ENCODE measurements at places on chromosomes 2 and 18.

DNA sequence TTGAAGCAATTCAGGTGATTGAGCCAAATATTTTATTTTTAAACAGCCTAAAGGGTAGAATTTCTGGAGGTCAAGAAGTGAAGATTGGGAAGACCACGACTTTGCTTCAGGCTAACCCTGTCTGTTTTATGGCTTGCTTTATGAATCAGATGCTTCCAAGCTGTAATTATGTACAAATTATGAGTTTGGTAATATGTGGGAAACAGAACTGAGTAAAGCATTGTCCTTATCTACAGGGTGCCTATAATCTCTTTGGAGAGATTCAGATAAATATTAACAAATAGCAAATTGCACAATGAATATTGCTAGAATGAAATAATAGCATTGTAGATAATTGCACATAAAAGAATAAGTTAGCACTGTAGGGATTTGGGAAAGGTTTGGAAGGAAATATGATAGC, 539.4 kb upstream of the CDH2 start:
- DNase-seq, result no peak

- no peak for DNase-seq
Measured at GRCh38 chr18:46810481-46811000, 53.7 kb upstream of the ST8SIA5 start.

DNA sequence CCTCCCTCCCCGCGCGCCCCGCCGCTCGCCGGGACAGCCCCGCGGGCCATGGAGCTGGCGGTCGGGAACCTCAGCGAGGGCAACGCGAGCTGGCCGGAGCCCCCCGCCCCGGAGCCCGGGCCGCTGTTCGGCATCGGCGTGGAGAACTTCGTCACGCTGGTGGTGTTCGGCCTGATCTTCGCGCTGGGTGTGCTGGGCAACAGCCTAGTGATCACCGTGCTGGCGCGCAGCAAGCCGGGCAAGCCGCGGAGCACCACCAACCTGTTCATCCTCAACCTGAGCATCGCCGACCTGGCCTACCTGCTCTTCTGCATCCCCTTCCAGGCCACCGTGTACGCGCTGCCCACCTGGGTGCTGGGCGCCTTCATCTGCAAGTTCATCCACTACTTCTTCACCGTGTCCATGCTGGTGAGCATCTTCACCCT, 865 bp downstream of the GALR1 start:
- DNase-seq, result no peak

DNA sequence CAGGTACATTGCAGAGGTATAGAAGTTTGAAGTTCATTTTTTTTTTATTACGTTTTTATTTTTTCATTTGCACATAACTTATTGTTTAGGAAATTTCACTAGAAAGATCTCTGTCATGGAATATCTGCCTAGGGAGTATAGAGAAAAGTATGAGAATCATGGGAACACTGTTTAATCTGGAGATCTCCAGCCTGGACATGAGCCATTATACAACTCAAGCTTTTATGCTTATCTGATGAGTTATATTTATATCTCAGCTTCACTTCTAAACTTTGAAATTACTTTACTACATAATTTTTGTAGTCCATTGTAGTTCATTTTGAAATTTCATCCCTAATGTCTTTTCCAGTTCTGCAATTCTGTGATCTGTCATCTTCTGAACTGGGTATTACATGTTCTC, 515.6 kb downstream of the ERBB4 start:
- DNase-seq, result no peak

- no peak for DNase-seq
Measured at GRCh38 chr2:58545300-58546280, 304.5 kb upstream of the FANCL start.

GRCh38 chr2:12350821-12351220, 365.9 kb upstream of the TRIB2 start:
- no peak for DNase-seq

- DNase-seq, result no peak
Measured at GRCh38 chr2:8631465-8632005, 50.3 kb upstream of the ID2 start.

DNA sequence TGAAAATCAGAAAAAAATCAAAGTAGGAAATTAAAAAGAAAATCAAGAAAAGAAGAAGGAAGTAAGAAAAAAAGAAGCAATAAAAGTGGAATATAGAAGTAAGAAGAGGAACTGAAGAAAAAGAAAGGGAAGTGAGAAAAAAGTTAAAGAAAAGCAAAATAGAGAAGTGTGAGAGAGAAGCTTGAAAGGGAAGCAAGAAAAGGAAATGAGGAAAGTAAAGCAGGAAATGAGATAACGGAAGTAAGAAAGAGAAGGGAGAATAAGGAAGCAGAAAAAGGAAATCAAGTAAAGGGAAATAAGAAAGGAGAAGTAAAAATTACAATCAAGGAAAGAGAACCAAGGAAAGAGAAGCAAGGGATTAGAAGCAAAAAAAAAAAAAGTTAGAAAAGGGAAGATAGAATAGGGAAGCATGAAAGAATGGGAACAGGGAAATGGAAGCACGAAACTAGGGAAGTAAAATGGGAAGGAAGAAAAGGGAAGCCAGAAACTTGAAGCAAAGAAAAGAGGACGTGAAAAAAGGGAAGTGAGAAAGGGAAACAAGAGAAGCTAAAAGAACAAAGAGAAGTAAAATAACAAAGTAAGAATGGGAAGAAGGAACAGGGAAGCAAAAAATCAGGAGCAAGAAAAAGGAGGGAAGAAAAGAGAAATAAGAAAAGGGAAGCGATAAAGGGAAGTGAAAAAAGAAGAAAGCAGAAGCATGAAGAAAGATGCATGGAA, 243.3 kb upstream of the NCKAP5 start:
- no peak for DNase-seq

DNA sequence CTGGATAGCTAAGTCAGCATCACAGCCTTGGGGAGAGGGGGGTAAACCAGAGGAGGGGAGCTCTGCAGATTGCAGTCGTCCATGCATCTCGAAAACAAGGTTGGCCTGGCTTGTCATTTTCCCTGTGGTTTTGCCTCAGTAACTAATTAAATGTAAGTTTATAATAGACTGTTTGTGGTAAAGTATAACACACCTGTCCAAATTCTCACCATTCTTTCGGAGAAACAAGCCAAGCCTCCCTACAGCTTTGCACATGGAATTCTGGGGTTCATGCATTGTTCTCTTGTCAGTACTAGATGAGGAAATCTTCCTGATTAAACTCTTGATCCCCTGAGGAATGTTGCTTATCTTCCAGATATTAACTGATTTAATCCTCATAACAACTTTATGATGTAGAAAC, 1065.2 kb upstream of the FAM98A start:
- no peak for DNase-seq

DNA sequence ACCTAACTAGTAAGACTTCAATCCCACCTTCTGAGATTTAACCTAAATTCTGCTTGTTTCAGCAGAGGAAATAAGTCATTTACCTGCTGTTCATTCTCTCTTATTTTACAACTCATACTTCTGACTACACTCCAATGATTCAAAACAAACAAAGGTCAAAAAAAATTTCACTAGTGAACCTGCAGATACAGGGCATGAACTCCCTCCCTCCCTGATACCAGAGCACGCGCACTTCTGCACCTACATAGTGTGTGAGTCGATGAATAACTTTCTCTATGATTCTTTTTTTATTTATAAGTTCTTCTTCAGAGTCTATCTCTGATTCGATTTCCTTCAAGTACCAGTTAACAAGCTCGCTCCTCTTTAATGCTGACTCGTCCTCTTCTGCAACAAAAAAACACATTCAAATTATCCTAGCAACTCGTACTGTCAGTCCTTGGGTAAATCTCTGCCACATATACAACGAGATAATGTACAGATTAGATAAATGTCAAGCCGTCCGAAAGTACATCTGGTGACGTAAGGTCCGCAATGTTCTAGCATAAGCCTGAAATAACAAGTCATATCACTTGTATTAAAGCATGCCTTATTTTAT, 7.4 kb upstream of the LCT start:
- no peak for DNase-seq

DNA sequence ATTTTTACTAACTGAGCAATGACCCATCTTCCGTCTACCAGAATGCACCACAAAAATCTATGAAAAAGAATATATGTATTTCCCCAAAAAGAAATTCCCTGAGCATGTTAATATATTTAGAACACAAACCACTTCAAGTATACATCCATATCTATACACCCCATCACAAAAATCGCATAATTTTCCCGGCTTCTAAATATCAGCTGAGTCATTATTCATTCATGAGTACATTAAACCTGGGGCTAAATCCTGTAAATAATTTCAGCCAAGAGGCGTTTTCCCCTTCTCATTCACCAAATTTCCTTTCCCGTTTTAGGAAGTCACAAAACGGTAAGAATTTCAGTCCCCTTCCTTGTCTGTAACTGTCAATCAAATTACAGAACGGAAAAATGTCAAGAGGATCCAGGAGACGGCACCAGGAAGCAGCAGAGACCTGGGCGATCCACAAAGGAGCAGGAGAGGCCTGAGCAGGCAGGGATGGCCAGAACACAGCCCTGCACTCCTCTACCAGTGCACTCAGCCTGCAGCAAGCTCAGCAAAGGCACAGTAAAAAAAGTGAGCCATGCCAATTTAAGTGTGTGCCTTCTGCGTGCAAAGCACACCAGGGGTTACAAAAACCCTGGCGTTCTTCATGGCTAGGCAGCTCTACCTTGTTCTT, 300.7 kb downstream of the TCF4 start:
- no peak for DNase-seq

- DNase-seq, result no peak
Measured at GRCh38 chr2:74708296-74708695, 54.2 kb downstream of the SEMA4F start.

GRCh38 chr2:101442667-101443061, 32.2 kb downstream of the RFX8 start:
- no peak for DNase-seq

DNA sequence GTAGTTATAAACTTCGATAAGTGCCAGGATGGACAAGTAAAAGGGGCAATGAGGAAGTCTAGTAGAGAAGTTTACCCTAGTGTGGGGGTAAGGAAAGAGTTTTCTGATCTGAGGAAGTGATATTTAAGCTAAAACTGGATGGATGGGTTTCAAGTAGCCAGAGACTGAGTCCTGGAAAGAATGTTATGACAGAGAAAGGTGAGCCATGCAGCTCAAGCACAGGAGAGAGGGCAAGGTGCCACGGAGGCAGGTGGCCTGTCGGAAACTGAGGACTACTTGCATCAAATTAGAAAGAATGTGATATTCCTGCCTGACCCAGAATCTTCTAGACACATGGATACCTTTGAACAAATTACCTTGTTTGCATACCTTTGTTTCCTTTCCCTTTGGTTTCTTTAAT, 26.5 kb downstream of the NMUR1 start:
- no peak for DNase-seq

- DNase-seq, result no peak
Measured at GRCh38 chr2:78715293-78715692, 310.2 kb upstream of the REG3G start.

DNA sequence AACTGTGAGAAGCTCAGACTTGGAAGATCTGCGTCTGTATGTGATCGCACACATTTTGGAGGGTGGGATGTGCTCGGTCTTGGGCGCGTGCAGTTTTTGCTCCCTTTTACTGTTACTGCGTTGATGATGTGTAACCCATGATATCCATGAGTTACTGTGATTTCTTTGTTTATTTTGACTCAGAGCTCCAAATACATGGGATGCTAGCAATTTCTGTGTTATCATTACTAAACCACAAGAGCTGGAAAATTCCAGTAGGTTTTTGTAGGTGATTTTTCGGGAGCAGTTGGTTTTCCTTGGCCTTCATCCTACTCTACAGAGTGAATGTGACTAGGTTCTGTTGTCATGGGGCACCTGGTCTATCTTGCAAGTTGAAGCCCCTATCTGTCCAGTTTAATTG, 124.2 kb downstream of the AGAP1 start:
- no peak for DNase-seq

GRCh38 chr18:21196426-21196825, 45.6 kb upstream of the GREB1L start:
- DNase-seq, result no peak

DNA sequence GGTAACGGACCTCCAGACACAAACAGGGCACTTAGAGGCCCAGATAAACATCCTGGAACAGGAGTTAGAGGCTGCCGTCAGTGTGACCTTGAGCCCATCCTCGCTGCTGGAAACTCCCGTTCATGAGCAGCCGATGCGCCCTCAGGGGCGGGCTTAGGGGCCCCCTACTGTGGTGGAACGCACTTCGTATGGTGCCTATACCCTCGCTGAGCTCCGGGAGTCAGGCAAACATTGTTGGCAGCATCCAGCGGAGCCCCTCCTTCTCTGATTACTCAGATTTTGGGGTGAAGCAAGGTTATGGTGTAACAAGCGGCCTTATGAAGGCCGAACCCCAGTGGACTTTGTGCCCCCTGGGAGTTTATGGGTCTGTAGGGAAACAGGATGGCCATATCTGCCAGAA, 205.3 kb upstream of the SYT4 start:
- DNase-seq, result no peak

DNA sequence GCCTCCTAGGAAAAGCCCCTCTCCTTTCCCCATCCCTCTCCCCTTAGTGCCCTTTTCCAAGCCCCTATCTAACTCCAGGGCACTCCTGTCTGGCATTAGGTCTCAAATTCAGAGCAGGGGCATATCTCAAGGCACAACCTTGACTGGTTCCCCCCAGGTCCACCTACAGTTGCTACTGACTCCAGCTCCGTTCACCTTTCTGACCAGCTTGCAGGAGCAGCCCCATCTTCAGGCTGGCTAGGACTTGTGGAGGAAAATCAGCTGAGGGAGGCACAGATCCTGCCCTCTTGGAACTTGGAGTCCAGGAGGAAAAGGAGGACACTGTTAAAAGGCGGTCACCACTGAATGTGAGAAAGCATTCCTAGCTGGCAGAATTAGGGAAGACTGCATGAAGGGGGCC, 152.4 kb downstream of the ZFP36L2 start:
- DNase-seq, result no peak

DNA sequence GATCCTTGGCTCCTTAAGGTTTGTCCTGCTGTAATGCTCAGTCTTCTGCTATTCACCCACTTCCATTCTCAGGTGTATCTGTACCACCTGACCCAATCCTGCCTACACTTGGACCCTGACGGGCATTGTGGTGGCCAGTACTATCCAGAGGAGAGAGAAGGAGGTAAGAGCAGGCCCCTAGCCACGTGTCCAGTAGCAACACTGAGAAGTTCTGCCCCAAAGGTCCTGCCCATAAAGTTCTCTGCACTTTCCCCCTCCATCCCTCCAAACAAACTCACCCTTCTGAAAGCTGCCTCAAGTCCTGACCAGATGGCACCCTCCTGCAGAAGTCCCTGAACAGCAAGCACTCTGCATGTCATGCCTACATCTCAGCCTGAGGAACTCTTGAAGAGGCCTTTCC, 18.3 kb downstream of the TTC32 start:
- no peak for DNase-seq

- no peak for DNase-seq
Measured at GRCh38 chr2:198880421-198880820, 577.3 kb downstream of the SATB2 start.

- no peak for DNase-seq
Measured at GRCh38 chr2:121605820-121606733, 43.2 kb downstream of the CLASP1 start.

Data from renal cortex interstitium (tissue), 15 donors.